ENCODE measurements at places on chromosomes 11 and 22.

GRCh38 chr11:134017511-134018430 is 51.1 kb upstream of the JAM3 start:
- DNase-seq, result no peak

GRCh38 chr11:120952461-120953434 is 71.2 kb upstream of the TBCEL start:
- peak; percentile 89 for DNase-seq

GRCh38 chr22:16824716-16825687 is at the start of gene XKR3:
Gene XKR3 (minus strand): TSS chr22:16825411. CDS start chr22:16808073, 17,338 bp downstream.
- no peak for DNase-seq

GRCh38 chr11:86408845-86409244 is 34.2 kb downstream of the CCDC81 start:
- no peak for DNase-seq

DNA sequence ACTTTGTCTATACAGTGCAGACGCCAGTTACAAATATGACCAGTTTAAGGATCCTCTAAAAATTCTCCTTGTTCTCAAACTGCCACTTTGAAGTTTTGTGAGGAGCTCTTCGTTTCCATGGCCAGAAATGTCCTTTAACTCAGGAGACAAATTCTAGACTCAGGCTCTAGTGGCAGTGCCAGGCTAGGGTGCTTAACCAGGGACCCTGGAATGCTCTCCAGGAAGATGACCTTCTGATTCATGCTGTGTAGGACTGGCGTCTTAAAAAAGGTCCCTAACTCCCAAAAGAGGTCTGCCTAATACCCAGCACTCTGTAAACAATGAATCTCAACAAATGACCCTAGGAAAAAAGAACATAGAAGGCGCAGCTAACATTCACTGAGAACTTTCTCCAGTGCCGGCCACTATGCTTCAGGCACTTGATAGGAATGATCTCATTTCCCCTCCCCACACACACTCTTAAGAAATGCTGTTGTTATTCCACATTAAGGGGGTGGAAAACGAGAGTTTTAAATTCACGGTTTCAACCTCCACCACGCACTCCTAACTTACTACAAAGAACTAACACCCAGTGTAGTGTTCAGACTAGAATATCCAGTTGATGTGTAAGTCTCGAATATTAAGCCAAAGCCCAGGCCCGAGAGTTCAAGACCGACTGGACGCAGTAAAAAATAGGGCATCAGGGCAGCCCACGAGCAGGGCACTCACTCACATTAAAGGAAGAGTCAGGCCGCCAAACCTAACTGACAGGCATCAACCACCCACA is 747 bp downstream of the NXF1 start:
- peak; percentile 63 for DNase-seq

- no peak for DNase-seq
Observed at GRCh38 chr22:17241576-17242330, 22.5 kb upstream of the ADA2 start.

- DNase-seq, result no peak
Observed at GRCh38 chr11:61922539-61922938, 5.2 kb upstream of the RAB3IL1 start.

Measured in astrocyte of the hippocampus (primary cell).